Stimulated activated CD4-positive, alpha-beta T cell treated with anti-CD3 and anti-CD28 coated beads, Interleukin-1b, Interleukin-23, amount 100 ng/mL, for 48 hours (primary cell): ENCODE measurements at places on chromosomes 6 and 20.

GRCh38 chr6:33323623-33323948 is 6.0 kb upstream of the ZBTB22 start:
- no peak for DNase-seq

DNA sequence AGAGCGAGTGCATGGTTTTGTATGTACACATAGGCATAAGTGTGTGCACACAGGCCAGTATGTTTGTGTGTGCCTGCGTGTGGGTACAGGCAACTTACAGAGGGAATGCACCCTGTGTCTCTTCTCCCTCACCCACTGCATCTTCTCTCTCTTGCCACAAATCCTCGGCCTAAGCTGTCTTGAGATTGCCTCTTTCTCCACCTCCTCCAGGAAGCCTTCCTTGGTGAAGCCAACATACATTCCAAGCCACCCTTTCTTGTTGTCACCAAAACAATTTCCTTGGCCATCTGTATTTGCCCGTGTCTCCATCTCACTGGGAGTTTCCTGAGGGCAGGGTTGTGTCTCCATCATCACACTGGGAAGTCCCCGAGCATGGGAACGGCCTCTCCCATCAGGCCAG is 29.8 kb upstream of the MLN start:
- DNase-seq = no peak

GRCh38 chr6:10411971-10412460 is 2.9 kb downstream of the TFAP2A start:
- DNase-seq = peak; percentile 32

GRCh38 chr6:44438827-44439226 is 51.3 kb downstream of the CDC5L start:
- no peak for DNase-seq

DNA sequence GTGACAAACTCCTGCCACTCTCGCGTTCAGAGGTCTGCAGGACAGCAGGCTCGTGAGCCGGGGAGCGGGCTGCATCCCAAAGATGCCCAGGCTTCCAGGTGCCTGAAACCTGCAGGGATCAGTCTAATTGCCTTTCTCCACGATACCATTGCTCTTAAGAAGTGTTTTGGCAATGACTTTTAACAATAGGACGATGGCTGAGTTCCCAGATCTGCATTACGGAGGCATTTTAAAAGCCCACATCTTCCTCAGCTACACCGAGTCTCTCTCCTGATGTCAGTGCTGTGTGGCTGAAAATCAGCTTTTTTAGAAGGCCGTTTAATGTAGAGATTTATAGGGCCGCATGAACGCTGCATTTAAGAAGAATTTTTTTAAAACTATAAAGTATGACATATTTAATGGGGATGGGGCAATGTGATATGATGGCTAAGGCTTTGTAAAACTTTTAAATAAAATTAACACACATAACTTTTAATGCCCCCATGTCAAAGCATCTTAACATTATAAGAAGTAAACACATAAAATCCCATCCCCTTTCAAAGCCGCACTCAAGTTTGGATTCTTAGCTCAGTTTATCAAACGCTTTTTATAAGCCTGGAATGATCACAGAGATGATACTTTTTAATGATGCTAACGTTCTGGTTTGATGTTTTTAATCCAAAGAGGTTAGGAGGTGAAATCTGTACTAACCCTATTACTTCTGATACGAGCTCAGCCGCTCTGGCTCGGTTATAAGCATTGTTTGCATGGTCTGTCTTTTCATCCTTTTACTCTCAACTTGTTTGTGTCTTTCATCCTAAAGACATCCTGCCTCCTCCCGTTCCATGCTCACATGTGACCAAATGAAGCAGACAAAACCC is 386.0 kb downstream of the SMOC2 start:
- no peak for DNase-seq

DNA sequence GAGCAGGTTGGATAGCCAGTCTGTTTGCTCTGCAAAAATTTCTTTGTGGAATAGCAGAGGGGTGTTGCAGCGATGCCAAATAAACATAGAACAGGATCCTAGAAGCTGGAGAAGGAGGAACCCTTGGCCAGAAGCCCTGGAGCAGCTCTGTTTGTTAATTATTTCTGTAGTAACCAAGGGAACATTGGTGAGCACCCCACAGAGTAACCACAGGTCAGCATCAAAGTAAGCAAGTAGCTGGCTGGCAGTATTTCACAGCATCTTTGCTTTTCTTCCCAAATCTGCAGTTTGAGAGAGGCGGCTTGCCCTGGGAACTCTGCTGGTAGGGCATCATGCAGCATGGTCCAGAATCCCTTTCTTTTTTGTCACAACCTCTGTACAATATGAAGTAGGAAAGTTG is 12.7 kb upstream of the APMAP start:
- no peak for DNase-seq

DNA sequence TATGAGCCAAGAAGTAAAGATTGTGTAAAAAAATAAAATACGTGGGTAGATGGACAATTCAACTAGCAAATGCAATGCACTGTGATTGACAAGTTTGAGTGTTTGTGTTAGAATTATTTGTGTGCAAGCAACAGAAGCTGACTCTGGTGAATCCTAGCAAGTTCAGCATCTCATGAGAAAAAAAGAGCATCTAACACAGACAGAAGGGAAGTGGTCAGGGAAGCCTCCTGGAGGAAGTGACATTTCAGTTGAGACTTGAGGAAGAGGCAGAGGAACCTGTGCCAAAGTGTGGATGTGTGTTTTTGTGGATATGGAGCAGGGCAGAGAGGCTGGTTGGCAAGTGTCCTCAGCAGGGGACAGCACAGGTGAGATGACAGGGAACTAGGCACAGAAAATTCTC is 248.7 kb downstream of the ZNF217 start:
- no peak for DNase-seq
